ENCODE measurements at places on chromosomes 3 and 15.

- no peak for DNase-seq
These were observed 6.8 kb downstream of the SSR3 start for GRCh38 chr3:156548041-156548687.

- peak; percentile 42 for DNase-seq
These were observed 451.7 kb upstream of the SGO1 start for GRCh38 chr3:20637729-20638128.

GRCh38 chr3:118116991-118117390 is 917.7 kb downstream of the IGSF11 start:
- DNase-seq, result no peak

DNA sequence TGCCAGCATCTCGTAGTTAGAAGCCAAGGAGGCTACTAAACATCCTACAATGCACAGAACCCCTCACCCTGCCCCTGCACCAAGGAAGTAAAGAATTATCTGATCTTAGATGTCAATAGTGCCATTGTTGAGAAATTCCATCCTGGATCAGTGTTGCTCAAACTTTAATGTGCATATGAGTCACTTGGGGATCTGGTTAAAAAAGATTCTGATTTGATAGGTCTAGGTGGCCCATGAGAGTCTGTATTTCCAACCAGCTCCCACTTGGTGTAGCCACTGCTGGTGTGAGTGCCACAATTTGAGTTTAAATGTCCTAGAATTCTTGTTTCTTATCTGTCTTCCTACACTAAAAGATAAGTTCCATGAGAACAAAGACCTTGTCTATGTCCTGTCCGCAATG is 43.7 kb downstream of the TMEM45A start:
- DNase-seq, result no peak

DNA sequence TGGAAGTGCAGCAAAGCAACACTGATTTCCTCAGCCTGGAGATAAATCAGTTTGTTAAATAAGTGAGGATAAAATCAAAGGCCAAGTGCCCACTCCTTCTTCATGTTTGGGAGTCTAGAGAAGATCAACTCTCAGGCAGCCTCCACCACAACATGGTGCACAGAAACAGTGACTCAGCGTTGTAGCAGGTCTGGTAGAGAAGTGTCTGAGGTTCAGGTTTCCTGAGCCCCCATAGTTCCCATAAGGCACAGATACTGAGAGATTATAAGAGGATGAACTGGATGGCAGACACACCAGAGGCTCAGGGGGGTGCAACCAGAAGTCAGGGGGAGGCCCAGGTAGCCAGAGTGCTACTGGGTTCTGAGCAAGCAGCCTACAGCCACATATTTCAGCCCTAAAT is 166.7 kb downstream of the FRMD5 start:
- no peak for DNase-seq

DNA sequence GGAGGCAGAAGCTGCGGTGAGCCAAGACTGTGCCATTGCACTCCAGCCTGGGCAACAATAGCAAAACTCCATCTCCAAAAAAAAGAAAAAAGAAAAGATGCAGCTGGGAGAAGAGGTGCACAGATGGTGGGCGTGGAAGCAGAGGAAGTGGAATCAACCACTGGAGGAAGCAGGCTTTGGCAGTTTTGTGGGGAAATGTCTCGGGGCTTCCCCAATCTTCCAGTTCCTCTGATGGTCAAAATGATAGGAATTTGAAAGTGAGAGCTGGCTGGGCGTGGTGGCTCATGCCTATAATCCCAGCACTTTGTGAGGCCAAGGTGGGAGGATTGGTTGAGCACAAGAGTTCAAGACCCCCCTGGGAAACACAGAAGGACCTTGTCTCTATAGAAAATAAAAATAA is 48.1 kb upstream of the SMAD3 start:
- peak; percentile 60 for DNase-seq
